RCC 7860 (cell line): ENCODE measurements at places on chromosomes 5 and 9.

DNA sequence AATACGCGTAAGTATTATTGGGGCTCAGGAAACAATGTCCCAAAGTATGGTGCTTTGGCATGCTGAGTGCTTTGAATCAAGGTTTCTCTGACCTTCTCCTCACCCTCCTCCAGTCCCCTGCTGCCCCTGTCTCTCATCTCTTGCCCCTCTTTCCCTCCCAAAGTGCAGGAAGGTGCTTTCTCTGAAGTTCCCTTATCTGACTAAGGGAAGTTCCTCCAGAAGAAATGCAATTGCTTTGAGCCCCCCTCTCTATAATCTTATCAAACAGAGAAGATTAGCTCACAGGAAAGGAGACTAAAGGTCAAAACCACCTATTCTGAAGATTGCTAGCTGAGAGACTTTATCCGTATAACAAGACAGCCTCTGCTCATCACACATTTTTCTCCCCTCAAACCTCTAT, 288.1 kb downstream of the ARL15 start:
- no peak for DNase-seq

GRCh38 chr5:7473668-7474215, 77.8 kb downstream of the ADCY2 start:
- DNase-seq, result no peak

- peak; percentile 70 for DNase-seq
Measured at GRCh38 chr9:18544456-18544855, 70.5 kb downstream of the ADAMTSL1 start.

- DNase-seq, result no peak
Measured at GRCh38 chr5:77638763-77639671, 504 bp upstream of the OTP start.

DNA sequence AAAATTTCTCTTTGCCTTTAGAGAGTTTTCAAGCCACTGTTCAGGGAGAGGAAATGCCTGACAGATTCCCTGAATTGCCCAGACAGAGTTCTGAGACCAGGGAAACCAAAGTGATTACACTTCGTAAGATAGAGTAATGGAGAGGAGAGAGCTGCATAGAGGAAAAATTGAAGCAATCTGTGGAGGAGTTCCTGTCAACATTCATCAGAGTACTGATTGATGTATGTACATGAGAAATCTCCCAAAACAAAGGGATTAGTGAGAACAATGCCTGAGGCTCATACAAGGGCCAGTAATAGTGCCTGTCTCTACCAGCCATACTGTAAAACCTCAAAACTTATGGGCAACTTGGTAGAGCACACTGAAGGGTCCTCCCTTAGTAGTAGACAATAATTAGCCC, 79.0 kb upstream of the TRIM32 start:
- no peak for DNase-seq

- no peak for DNase-seq
Measured at GRCh38 chr9:119114681-119115080, 254.6 kb downstream of the BRINP1 start.

DNA sequence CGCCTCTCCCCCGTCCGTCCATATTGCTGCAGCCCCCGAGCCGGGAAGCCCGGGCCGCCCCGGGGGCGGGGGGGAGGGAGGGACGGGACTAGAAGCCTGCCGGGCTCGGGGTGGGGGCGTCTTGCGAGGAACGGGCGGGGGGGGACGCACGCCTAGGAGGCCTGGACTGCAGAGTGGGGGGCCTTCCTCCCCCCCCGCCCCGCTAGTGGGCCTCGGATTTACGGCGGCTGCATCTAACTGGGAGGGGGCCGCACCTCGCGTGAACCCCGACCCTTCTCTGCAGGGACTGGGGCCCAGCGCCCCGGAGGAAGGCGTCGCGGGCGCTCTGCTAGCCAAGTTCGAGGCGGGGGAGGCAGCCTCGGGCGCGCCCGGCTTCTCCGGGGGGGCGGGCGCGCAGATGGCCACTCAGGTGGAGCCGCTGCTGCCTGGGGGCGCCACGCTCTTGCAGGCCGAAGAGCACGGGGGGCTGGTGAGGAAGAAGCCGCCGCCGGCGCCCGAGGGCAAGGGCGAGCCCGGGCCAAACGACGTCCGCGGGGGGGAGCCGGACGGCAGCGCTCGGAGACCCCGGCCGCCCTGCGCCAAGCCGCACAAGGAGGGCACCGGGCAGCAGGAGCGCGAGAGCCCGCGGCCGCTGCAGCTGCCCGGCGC, at the start of gene LARP1:
TSS of gene LARP1 (plus strand) at position 17 of the 648 bp plus-strand sequence. CDS start at position 398, 381 bp downstream.
- DNase-seq, result no peak

GRCh38 chr9:76458903-76459693, at the start of gene GCNT1:
TSS of gene GCNT1 (plus strand) at chr9:76459182. CDS start at chr9:76502382, 43,200 bp downstream.
- DNase-seq, result peak; percentile 87

GRCh38 chr5:141811287-141812155, 66.7 kb downstream of the PCDH1 start:
- no peak for DNase-seq

- DNase-seq, result no peak
Measured at GRCh38 chr9:84413301-84413700, 72.7 kb upstream of the SLC28A3 start.

- no peak for DNase-seq
Measured at GRCh38 chr9:93052791-93053540, 5.5 kb upstream of the SUSD3 start.

GRCh38 chr5:152824316-152824715, 419.2 kb upstream of the NMUR2 start:
- no peak for DNase-seq

DNA sequence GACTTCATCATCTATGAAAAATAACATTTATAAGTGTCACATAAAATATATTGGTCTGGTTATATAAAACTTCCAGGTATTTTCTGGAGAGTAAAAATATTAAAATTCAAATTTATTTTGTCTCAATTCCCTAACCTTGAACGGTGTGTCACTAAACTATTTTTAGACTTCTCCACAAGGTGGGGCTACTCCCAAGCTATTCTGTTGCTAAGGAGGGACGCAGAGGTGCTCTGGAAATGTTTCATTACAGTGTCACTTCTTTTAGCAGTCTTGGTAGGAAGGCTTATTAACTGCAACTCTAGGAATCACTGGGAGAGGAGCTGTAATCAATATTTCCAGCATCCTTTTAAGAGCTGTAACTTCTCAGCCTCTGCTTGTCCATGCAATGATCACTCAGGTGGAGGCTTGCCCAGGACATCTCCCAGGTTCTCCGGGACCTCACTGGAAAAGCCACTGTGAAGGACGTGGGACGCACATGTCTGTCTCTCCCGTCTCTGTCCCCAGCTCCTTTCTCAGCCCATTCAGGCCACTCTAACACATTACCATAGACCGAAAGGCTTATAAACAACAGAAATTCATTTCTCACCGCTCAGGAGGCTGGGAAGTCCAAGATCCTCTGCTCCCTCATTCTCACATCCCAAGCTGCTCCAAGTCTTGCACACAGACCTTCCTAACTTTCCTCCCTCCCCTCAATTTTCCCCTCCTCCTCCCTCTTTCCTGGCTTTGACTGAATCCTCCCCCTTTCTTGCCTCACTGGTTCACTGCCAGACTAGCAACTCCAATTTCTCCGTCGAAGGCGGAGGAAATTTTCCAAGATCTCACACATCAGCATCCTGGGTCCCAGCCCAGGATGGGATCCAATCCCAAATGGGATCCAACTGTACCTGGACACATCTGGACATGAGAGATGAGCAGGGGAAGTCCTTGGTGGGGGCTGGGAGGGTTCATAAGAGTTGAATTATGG, 32.7 kb upstream of the DNAH5 start:
- DNase-seq, result peak; percentile 73

DNA sequence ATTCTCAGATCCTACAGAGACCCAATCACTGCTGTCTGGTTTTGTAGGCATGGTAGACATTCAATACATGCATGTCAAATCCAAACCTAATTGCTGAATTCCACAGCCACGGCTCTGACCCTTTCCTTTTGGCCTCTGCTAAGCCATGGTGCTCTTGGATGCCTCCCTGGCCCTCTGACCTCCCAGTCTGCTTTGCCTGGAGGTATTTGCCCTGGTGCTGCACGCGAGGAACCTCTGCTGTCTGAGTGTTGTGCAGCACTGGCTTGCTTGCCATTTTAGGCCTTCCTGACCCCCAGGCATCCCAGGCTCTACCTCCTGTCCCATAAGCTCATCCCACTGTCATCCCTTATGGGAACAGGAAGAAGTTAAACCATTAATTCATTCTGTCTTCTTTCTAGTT, 60.9 kb downstream of the DOCK2 start:
- DNase-seq, result no peak

GRCh38 chr5:151900891-151901290, 23.8 kb downstream of the GLRA1 start:
- no peak for DNase-seq

DNA sequence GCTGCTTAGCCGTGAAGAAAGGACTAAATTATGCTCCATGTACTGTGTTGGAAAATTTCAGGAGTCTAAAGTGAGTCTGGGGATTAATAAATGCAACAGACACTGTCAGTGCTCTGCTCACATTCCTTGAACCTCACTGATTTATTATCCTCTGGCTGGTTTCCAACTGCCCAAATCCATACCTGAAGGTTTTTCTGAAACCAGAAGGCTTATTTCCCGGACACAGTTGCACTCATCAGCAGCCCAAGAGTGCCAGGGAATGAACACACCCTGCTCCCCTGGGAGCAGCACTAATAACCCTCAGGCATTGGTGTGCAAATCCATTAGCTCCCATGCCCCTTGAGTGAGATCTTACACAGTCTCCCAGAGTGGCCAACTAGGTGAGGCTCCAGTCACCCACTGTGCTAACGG, 38.7 kb downstream of the F2R start:
- DNase-seq, result no peak

DNA sequence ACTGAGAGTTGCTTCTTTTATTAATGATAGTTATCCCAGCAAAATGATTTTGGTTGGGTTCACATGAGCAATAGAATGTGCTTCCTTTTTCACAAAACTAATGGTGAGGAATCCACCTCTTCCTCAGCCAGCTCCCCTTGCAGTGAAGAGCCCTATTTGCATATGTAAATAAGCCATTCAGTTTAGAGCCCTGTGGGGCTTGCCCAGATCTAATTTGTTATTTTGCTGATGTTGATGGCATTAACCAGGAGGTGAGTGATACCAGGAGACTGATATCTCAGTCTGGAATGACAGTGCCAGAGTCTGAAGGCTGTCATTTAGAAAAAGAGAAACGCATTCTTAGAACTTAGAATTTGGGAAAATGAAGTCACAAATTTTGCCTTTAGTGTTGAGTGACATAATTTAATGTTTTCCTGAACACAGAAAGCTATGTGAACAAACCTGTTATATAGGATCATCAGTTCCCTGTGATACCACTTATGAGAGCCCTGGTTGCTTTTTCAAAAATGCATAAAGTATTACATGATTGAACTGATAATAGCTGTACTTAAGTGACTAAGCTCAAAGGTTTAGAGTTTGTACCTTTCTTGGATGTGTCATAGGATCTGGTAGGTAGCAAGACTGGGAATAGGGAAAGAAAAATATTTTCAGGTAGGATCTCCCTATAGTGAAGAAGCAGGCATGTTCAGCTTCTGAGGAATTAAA, 271.6 kb downstream of the MAST4 start:
- DNase-seq, result no peak

GRCh38 chr5:98330871-98331270, 442.6 kb upstream of the RGMB start:
- no peak for DNase-seq

- no peak for DNase-seq
Measured at GRCh38 chr5:175579742-175580432, 78.0 kb upstream of the HRH2 start.

DNA sequence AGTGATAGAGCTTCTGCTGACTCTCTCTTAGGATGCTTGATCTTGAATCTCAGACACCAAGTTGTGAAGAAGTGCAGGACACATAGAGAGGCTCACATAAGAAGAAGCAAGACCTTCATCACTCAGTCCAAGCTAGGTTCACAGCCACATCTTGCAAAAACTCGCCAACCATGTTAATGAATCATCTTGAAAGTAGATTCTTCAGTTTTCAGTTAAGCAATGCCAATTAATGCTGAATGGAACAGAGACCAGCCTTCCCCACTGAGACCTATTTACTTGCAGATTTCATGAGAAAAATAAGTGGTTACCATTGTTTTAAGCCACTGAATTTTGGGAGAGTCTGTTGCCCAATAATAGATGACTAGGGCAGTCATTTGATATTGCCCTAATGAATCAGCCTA, 217.7 kb upstream of the EDIL3 start:
- no peak for DNase-seq

DNA sequence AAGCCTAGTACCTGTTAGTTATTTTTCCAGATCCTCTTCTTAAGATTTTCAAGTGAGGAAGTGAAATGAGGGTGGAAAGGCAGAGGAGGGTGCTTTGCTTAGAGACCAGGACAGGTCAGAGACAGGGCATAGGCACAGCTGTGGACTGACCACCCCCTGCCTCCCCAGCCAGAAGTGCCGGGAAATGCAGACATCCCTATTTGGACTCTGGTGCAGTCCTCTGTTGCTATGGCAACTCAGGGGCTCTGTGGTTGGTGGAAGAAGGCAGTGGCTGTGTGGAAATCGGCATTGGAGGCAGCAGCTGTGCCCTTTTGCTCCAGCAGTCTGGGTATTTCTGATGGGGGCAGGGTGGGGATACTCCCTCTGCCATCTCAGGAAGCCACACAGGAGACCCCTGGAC, 43.3 kb upstream of the NDFIP1 start:
- DNase-seq, result no peak

- peak; percentile 75 for DNase-seq
Measured at GRCh38 chr9:96655198-96655851, at the start of gene PRXL2C. TSS of gene PRXL2C (minus strand) at chr9:96655317. CDS start at chr9:96655281, 36 bp downstream.

DNA sequence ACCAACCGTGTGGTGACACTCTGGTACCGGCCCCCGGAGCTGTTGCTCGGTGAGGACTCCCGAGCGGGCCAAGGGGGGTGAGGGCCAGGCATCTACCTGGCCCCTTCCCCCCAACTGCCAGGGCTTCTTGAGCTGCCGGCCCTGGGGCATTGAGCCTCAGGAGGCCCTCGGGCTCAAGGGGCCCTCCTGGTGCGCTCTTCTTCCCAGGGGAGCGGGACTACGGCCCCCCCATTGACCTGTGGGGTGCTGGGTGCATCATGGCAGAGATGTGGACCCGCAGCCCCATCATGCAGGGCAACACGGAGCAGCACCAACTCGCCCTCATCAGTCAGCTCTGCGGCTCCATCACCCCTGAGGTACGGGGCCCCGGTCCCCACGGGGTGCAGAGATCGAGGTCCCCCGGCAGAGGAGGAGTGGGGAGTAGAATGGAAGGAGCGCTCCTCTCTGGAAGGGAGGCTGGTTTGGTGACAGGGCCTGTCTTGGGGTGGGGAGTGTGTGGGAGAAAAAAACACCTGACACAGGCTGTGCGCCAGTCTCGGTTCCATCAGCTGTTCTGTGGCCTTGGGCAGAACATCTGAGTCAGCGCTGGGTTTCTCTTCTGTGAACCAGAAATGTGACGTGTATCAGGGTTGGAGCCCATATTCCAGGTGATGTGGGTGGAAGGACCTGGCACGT, 2.6 kb downstream of the CDK9 start:
- no peak for DNase-seq

- no peak for DNase-seq
Measured at GRCh38 chr9:35965011-35965410, 7.1 kb upstream of the OR2S2 start.

GRCh38 chr9:106758911-106759310, 104.1 kb upstream of the ZNF462 start:
- no peak for DNase-seq

GRCh38 chr9:112852741-112853504, 37.8 kb downstream of the SLC46A2 start:
- no peak for DNase-seq
